ENCODE measurements at places on chromosomes 5 and 9.

DNA sequence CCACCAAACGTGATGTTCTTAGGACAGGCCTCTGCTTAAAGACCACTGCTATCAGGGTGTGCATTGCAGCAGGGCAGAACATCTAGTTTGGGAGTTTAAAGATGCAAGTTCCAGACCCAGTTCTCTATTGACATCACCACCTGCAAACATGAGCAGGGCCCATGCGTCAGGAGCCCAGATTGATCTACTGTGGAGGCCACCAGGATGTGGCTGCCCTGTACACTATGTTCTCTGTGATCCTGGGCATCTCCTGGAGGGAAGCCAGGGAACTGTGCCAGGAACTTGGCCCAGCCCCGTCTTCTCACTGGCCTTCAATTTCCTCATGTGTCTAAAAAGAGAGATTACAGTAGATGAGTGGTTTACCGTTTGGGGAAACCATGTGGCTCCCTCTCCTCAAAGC lies 87.1 kb downstream of the PDE6A start:
- no peak for DNase-seq

DNA sequence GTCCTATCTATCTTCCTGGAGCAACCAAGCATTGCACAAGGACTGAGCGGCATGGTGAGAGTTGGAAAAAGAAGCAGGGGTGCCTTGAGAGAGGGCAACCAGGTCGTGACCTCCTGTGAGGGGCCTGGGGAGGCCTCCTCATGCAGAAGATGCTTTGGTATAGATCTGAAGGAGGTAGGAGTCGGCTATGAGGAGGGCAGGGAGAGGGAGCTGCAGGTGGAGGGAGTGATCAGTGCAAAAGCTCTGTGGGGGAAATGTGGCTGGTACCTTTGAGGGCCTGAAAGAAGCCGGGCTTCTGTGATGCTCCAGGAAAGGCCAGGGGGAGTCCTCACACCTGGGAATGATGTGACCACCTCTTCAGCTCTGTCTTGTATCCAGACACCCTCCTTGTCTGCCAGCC lies 3.6 kb upstream of the SLC25A48 start:
- peak; percentile 22 for DNase-seq

DNA sequence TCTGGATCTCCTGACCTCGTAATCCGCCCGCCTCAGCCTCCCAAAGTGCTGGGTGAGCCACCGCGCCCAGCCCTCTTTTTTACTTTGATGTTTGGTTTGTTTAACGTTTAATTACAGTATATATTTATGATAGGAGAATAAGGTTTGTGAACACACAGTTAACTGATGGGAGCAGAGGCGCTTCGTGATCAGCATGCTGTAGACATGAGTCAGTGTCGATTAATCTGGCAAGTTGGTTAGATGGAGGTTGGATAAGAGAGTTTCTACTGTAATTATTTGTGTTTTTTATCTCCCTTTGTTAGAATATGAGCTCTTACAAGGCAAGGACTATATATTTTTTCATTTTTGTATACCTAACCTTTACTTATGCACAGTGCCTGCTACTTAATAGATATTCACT lies 14.3 kb downstream of the ATG10 start:
- no peak for DNase-seq

DNA sequence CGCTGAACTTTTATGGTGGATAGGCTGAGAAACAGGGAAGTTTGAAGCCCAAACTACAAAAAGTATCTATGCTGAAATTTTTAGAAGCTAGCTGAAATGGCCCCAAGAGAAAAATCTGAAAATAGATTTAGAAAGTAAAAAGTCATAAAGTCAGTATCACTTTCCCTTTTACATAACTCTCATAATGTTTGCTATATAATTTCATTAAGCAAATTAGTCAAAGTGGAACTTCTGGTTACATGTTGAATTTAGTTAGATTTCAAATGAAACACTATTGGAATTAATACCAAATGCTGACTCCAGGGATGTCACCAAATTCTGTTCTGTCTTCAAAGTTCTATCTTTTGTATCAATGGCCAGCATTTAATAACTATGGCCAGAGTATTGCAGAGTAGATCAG lies 126.9 kb downstream of the TTC39B start:
- no peak for DNase-seq

- DNase-seq, result no peak
Observed at GRCh38 chr5:55911784-55912653, 60.9 kb downstream of the IL31RA start.

GRCh38 chr9:75197561-75197960 lies 109.2 kb downstream of the OSTF1 start:
- no peak for DNase-seq

DNA sequence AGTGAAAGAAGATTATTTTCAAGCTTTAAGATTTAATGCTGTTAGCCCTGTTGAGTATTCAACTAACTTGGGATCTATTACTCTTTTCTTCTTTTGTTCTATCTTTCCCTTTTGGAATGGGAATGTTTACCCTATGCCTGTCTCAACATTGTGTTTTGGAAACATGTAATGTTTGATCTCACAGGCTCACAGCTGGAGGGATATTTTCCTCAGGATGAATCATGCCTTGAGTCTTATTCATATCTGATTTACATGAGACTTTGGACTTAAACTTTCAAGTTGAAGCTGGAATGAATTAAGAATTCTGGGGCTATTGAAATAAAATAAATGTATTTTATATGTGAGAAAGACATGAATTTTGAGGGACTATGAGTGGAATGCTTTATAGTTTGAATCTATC lies 607.8 kb upstream of the PTGER4 start:
- no peak for DNase-seq

DNA sequence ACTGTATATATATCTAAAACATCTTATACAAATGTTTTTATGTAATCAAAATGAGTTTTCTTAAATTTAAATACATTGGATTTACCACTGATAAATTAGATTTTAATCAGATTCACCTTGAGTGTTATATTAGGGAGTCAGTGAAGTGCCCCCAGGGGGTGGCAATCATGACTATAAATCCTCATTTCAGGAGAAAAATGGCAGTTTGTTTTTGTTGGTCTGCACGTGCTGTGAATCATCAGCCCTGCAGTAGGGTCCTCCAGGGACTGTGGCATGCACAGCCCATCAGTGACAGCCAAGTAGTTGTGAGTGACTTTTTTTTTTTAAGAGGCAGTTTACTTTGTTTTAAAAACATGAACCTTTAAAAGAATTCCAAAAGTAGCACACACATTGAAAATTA lies 65.2 kb downstream of the ZSWIM6 start:
- no peak for DNase-seq

- DNase-seq, result no peak
Observed at GRCh38 chr5:168670881-168671575, 91.9 kb upstream of the PANK3 start.

GRCh38 chr5:74877624-74878304 lies 11.6 kb upstream of the FAM169A start:
- no peak for DNase-seq

- DNase-seq, result no peak
Observed at GRCh38 chr5:59002162-59002825, 419.4 kb downstream of the RAB3C start.

DNA sequence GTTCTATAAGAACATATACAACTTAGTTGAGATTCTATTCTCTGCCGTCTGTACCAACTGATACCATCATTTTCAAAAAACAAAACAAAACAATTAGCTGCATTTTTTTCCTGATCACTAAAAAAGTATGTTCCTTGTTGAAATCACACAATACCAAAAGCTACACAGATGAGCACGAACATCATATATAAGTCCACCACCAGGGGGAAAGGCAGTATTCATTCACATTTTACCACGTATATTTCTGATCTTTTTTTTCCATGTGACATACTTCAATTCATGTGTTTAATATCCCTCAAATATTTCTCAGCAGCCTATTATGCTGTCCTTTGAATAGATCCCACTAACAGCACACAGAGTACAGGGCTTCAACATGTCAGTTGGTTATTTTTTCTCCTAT lies 40.6 kb downstream of the IRX2 start:
- DNase-seq, result no peak

GRCh38 chr5:103424453-103425205 lies 138.0 kb downstream of the NUDT12 start:
- no peak for DNase-seq

DNA sequence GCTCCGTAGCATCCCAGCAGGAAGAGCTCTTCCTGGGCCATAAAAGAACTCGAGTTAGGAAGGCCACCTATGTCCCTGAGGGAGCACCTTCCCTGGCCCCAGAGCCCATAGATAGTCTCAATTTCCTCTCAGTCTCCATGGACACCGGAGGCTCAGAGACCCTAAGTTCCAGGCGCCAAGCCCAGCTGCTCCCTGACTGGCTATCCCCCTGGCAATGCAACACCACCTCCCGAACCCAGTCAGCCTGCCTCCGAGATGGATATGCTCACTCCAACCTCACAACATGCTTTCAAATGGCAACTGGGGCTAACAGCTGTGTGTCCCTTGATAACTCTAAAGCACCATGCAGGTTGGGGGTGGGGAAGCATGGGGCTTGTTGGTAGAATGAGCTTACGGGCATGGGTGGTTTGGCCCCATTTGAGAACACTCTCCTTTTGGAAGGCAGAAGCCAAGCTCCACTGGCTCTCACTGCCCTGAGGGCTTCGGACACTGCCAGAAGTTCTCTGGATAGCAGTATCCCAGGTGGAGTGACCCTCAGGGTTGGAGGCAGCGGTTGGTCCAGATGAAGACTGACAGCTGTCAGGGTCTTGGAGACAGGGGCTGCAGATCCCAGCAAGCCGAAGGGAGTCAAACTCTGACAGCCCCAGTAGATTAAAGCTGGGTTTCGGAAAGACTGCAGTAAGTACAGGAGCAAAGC lies 165.3 kb downstream of the PAX5 start:
- DNase-seq, result peak; percentile 16

DNA sequence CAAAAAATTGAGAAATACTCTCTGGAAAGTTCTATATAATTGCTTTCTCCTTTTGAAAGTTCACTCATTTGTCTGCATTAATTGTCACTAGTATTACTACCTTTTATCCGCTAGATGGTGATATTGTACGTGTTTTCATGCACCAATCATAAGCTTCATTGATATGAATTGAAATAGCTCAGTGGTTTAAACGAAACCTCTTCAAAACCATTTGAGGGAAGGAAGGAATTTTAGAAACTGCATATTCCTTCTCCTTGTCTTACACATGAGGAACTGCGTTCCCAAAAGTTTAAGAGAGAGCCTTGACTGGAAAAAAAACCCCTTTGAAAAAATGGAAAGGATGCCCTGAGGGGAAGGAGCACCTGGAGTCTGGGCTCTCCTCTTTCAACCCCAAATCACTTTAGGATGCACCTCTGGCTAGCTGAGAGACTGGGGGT lies 98.6 kb downstream of the YTHDC2 start:
- no peak for DNase-seq

DNA sequence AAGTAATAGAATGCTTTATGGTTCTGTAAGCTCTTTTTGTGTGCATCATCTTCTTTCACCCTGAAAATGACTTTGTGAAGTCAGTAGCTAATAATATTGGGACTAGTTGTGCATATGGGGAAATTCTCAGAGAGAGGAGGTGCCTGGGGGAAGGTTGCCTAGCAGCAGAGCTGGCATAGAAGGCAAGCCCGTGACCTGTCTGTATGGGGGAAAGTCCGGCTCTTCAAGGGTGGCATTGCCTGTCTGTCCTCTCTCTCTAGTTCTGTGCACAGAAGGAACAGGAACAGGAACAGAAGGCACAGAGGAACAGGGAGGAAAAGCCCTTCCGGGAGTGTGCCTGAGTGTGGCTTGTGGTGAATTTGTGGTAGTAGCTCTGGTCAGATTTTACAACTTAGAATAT lies 33.1 kb downstream of the SH3GL2 start:
- DNase-seq, result no peak

- DNase-seq, result no peak
Observed at GRCh38 chr5:179876610-179876952, 18.0 kb upstream of the MRNIP start.

DNA sequence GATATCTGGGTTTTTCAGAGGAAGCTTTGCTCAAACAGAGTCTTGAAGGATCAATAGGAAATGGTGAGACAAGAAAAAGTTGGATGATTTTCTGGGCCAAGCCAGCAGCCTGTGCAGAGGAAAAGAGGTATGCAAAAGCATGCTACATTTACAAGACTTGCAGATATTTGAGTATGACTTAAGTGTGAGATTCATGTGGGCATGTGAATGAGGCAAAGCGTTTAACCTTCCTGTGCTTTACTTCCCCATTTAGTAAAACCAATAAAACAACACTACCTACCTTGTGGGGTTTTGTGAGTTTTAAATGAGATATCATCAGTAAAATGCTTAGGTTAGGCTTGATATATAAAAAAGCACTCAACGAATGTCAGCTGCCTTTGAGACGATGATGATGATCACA lies 58.1 kb downstream of the PIP5K1B start:
- no peak for DNase-seq

DNA sequence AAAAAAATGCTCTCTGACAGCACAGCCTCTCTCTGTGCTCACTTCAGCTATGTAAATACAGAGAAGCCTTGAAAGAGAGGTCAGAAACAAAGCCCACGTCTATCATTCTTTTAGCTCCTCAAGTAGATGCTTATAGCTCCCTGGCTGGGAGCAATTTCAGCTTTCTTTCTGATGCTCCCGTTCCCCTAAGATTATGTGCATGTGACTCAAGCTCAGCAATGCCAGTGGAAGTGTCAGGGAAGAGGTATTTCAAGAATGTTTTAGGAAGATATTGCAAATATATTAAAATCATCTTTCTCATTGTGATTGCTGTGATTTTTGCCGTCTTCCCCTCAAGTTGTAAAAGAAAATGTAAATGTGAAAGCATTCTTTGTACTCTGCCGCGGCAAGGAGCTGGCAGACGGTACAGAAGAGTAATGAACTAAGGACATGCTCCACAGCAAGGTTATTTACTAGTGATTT lies 1353.7 kb upstream of the ACO1 start:
- DNase-seq, result no peak

DNA sequence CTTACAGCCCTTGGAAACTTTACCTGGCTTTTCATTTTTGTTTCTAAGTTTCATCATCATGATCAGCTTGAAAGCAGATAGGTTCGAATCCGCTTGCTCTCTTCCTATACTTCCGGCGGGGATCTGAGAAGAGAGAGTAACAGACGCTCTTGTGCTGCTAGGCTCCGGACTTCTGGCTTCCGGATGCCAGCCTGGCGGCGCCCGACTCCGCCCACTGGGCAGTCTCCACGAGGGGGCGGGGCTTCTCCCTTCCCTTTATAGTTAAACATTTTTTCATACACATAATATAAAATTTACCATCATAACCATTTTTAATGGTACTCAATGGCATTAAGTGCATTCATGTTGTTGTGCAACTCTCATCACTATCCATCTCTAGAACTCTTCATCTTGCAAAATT lies 49.5 kb upstream of the ELOVL7 start:
- no peak for DNase-seq

- DNase-seq, result no peak
Observed at GRCh38 chr5:56447232-56447631, 214.1 kb upstream of the ANKRD55 start.

- DNase-seq, result no peak
Observed at GRCh38 chr9:113583511-113584427, 120.2 kb downstream of the RGS3 start.

DNA sequence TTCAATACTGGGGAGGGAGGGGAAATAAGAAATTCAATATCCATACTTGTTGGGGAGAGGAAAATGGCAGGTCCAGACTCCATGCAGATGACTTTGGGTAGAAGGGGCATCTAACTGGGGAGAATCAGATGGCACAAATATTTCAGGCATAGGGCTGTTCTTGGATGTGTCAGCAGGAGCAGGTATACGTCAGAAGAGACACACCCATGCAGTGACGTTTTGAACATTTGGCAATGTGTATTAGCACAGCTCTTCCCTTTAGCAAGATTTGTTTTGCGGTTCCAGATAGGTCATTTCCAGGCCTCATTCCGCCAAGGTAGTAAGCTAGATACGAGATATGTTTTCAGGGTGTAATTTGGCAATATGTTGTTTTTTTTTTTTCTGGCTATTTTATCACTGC lies 187.2 kb upstream of the CDH10 start:
- no peak for DNase-seq

- DNase-seq, result no peak
Observed at GRCh38 chr5:136137497-136138220, 5.0 kb downstream of the SMAD5 start.
